ENCODE measurements at places on chromosomes 6 and 20.

- DNase-seq, result no peak
Measured at GRCh38 chr6:17836293-17836692, 129.6 kb upstream of the NUP153 start.

DNA sequence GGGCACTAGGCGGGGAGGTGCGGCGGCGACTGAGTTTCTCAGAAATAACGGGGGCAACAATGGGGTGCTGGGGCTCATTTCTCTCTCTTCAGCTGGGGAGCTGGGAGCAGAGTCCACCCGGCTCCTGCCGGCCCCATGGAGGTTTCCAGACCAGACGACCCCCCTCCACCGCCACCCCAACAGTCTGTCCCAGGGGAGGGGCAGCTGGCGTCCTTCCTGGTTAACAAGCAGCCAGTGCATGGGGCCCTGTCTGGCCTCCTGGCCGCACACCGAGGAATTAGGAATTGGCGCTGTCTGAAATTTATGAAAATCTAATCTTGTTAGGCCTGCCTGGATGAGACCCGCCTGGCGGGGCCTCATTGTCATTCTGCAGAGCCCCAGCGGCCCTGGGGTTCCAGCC lies 42.4 kb downstream of the PMEPA1 start:
- DNase-seq, result no peak

GRCh38 chr20:34560141-34560523 lies 1.6 kb downstream of the MAP1LC3A start:
- no peak for DNase-seq

DNA sequence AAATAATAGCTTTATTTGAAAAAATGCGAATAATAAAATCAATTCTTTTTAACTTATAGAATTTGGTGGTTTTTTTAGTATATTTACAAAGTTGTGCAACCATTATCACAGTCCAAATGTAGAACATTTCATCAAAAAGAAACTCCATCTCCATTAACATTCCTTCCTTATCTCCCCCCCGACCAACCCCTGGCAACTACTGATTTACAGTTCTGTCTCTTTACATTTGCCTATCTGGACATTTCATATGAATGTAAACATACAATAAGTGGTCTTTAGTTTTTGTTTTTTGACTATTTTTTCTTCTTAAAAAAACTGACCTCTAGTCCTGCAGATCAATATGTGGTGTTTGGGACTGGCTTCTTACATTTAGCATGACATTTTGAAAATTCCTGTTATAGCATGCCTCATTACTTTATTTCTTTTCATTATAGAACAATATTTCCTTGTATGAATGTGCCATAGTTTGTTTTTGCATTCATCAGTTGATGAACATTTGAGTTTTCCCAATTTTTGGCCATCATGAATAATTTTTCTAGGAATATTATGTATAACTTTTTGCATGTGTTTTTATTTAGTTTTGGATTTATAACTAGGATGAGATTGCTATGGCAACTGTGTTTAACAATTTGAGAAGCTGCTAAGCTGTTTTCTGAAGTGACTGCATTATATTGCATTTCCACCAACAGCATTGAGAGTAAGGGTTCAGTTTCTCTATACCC lies 344.7 kb downstream of the NKAIN2 start:
- DNase-seq, result no peak

GRCh38 chr6:64000818-64001491 lies 365.4 kb downstream of the PHF3 start:
- no peak for DNase-seq

DNA sequence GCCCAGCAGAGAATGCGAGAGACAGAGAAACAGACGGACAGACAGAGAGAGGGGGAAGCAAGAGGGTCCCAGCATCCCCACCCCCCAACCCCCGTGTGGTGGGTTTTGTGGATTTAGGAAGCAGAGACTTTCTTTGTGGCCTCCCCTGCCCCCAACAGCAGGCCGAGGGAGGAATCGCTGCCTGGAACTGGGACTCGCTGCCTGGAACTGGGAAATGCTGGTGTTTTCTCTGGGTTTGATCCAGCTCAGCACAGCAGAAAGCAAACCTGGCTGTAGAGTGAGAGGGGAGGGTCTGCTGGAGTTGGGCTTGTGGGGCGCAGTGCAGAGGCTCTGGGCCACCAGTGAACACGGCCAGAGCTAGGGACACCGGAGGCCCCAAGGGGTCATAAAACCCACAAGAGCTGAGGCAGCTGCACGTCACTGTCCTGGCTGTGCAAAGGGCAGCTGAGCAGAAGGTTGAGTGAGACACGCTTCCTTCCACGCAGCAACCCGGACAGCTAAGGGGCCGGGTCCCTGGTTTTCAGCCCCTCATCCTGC lies 181.8 kb downstream of the TAF4 start:
- DNase-seq, result no peak

GRCh38 chr20:45254383-45255262 lies at the start of gene SLPI:
SLPI (minus strand) TSS chr20:45254564; CDS start chr20:45254543, 21 bp downstream.
- no peak for DNase-seq

DNA sequence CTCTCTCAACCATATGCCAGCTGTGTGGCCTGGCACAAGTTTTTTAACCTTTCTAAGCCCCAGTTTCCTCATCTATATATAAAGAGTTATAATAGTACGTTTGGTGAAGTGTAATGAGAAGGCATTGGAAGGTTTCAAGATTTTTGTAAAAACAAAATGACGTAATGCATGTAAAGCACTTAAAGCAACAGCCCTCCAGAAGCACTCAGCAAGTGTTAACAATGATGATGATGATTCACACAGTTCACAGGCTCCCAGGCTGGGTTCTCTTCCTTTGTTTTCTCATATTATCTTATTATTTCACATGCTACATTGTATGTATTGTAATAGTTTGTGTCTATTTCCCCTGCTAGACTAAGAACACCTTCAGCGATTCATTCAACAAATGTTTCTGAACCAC lies 6.2 kb downstream of the CEP250 start:
- no peak for DNase-seq

GRCh38 chr6:107786709-107787588 lies 37.2 kb downstream of the SCML4 start:
- DNase-seq, result no peak
